Endothelial cell of coronary artery (primary cell): ENCODE measurements at places on chromosomes 7 and 10. TPM values are rescaled to one million over a fixed set of nuclear protein-coding genes. Genes with fewer than 3 reads are reported as not detected.

Gene FOXI2
- not detected in 2 replicates for total RNA-seq

Gene TAS2R5
- 0.81 and 0.94 TPM in 2 replicates for total RNA-seq

Gene EPO
- not detected in 2 replicates for total RNA-seq

Gene BAMBI
- 2.2 and 8.4 TPM in 2 replicates for total RNA-seq

Gene CFTR
- total RNA-seq: not detected in 2 replicates
